ENCODE measurements at places on chromosomes 1 and 21.

GRCh38 chr1:112285746-112286145, 110.3 kb upstream of the CTTNBP2NL start:
- H3K4me3 ChIP-seq, result no peak overlapping the region
- H3K36me3 ChIP-seq, result no peaks in the 10 kb centered on the region
- DNase-seq, result no peak
- H3K27me3 ChIP-seq, result peaks cover 32% of the 10 kb centered on the region
- no peaks in the 10 kb centered on the region for H3K4me1 ChIP-seq

DNA sequence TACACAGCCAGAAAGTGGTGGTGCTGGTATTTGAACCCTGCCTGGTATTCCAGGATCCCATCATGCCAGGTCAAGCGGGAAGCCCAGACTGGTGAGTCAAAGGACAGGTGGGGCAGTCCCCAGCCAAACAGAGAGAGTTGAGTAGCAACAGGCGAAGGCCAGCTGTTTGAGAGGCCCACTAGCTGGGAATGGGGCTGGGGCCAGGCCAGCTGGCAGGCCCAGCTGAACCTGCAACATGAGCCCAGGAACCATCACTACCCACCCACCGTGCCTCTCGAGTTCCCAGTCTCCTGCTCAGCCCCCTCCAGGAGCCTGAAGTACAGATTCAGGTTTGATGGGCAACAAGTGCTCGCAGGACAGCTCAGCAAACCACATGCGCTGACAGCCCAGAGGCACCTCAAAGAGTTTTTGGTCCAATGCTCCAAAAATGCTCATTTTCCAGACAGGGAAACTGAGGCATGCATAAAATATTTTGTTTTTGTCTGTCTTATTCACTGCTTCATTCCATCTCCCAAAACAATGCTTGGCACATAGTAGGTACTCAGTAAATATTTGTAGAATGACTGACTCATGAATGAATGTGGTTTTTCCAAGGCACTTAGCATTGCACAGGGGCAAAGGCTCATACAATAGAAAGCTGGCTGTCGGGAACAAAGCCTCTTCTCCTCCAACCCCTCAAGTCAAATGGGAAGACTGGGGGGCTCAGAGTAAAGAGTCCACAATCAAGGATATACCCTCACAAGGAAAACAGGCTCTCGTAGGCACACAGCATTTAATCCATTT, 42.5 kb upstream of the CLIC4 start:
- no peak for DNase-seq
- H3K27me3 ChIP-seq, result peaks cover 2% of the 10 kb centered on the region
- no peak overlapping the region for H3K27ac ChIP-seq
- H3K4me1 ChIP-seq, result peaks cover 5% of the 10 kb centered on the region

DNA sequence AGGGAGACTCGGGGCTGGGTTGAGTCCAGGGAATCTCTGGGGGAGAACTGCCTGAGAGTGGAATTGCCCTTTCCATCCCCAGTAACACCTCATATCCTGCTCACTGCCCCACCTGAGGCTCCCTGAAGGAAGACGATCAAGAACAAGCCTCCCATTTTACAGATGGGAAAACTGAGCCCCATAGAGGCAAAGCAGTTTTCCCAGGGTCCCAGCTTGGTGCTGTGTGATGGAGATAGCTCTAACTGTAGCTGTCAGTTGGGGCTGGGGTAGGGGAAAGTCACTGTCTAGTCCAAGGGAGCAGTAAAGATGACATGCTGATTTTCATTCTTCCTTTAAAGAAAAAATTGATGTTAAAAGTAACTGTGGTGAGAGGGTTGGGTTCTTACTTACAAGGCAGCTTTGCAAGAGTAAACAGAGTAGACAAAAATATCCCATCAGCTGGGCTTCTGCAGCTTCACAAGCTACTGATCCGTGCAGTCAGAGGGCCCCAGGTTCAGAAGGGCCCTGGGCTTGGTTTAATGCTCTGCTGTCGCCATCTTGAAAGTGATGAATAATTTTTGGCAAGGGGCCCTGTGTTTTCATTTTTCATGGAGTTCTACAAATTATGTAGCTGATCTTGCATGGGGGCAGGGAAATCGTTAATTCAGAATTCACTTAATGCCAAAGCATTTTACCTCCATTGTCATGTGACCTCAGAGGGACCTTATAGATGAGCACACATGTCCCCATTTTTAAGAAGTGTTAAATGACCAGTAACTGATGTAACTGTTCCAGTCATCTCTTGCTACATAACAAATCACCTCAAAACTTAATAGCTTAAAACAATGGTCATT, 17.6 kb upstream of the TNFRSF1B start:
- H3K27ac ChIP-seq, result peak overlapping the region; percentile 85
- peaks cover 79% of the 10 kb centered on the region for H3K4me1 ChIP-seq
- peaks cover 14% of the 10 kb centered on the region for H3K36me3 ChIP-seq

- no peak overlapping the region for H3K27ac ChIP-seq
- no peaks in the 10 kb centered on the region for H3K27me3 ChIP-seq
- no peaks in the 10 kb centered on the region for H3K4me1 ChIP-seq
These were observed 255.6 kb upstream of the DPYD start for GRCh38 chr1:98176414-98176813.

DNA sequence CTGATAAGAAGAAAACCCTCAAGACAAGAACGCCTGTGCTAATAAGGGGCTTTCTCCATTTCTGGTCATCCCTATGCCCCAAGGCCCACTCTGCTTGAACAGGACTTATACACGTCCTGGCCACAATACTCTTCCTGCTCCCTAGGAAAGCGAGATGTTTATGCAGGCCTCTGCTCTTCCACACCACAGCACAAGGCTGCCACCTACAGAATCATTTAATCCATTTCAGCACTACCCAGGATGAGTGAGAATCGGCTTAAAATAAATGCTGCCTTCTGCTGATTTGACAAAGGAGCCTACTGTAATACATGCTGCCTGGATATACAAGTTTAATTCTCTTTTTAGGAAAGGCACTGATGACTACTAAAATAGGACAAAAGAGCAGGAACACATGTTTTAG, 29.4 kb downstream of the FRRS1 start:
- no peaks in the 10 kb centered on the region for H3K36me3 ChIP-seq
- H3K4me1 ChIP-seq, result no peaks in the 10 kb centered on the region
- no peak overlapping the region for H3K4me3 ChIP-seq
- peaks cover 2% of the 10 kb centered on the region for H3K27me3 ChIP-seq
- no peak for DNase-seq
- no peak overlapping the region for H3K27ac ChIP-seq
